Naive thymus-derived CD8-positive, alpha-beta T cell (primary cell): ENCODE measurements at places on chromosomes 7 and 10. TPM values are rescaled to one million over a fixed set of nuclear protein-coding genes. Genes with fewer than 3 reads are reported as not detected.

The P4HA1 gene
- 16.0 TPM for total RNA-seq

DNA sequence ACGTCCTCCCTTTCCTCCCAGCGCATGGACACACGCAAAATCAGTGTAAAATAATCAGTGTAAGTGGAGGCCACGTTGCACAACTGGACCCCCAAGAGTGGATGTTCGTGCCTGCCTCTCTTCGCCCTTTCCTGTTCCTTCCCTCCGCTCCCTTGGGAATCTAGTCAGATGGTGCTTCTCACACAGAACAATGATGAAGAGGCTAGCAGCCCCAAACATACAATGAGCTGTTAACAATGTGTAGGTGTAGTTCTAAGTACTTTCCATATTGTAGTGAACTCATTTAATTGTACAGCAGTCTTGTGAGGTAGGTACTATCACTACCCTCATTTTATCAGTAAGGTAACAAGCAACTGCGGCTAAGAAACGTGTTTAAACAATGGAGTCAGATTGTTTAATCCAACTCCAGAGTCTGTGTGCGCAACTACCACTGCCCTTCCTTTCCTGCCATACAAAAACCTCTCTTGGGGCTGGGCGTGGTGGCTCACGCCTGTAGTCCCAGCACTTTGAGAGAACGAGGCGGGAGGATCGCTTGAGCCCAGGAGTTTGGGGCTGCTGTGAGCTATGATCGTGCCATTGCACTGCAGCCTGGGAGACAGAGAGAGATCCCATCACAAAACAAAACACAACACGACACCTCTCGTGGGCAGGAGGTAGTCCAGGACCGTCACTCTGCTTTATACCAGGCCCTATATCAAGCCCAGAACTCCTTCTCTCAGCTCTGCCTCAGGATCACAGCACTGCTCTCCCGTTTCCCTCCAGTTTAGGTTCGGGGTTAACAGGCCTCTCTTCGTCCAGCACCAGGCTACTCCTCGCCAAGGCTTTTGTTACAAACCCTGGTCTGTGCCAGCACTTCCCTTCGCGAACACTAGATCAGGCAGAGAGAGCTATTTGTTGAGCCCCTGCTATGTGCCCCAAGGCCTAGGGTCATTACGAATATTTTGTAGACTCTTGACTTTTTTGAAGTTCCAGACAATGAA, 1.1 kb downstream of the FKBP9 start:
- DNase-seq, result no peak

The CALCR gene
- not detected for total RNA-seq

GRCh38 chr7:113504142-113504541, 385.8 kb upstream of the SMIM30 start:
- DNase-seq, result no peak

The SLIT1 gene
- 0.11 TPM for total RNA-seq

DNA sequence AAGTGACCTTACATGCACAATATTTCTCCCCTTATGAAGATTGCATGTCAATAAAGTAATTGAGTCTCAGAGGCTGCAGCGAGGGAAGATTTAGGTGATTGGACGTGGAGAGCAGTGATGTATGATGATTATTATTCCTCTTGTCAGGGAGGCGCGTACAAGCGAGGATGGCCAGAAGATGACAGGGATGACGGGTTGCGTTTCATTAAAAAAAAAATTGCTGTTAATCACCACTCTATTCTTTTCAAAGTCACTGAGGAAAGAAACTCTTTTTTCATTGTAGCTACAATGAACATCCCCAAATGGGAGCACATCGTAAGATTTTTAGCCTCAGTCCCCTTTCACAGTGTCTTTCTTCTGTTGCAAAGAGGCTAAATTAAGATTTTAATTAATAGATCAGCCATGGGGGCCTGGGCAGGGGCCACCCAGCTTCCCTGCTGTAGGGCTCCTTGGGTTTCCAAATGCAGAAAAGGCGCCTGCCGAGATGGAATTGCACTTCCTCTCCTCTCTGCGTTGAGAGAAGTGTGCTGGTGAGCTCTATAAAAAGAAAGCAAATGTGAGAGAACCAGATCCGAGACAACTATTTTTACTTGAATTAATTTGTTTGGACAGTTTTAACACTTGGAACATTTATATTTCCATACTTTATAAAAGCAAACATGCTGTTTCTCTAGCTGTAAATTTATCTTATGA, 998.1 kb downstream of the LRMDA start:
- no peak for DNase-seq

The PALD1 gene
- not detected for total RNA-seq

DNA sequence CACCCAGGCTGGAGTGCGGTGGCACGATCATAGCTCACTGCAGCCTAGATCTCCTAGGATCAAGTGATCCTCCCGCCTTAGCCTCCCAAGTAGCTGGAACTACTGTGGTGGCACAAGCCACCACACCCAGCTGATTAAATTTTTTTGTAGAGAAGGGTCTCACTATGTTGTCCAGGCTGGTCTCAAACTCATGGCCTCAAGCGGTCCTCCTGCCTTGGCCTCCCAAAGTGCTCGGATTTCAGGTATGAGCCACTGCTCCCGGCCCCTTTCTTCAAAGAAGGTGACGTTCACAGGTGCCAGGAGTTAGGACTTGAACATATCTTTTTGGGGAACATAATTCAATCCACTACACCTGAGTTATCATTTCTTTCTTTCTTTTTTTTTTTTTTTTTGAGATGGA, 2.9 kb upstream of the TTYH3 start:
- DNase-seq, result no peak

The CFTR gene
- not detected for total RNA-seq

The LRGUK gene
- total RNA-seq, result 0.60 TPM

DNA sequence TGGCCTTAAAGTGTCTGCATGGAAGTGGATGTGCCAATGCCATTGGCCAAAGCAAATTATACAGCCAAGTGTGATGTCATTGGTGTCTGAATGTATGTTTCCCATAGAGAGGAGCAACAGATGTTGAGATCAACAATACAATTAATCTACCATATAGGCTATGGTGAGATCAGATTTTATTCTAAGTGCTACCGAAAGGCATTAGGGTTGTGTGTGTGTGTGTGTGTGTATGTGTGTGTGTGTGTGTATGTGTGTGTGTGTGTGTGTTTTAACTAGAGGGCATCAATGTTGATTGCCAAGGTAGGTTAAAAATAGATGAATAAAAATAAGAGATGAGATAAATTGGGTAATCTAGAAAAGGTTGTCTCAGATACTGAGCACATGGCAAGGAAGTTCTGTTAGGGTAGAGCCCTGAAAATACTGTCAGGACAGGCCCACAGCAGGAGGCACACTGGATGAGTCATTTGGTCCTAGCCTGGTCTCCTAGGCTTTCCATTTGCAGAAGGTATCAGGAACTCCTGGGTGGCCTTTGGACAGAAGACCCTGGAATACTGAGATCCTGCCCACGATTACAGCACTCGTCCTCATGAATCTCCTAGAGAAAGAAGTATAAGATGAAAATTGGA, 446.0 kb upstream of the PODXL start:
- no peak for DNase-seq

GRCh38 chr10:129685271-129685670, 218.2 kb downstream of the MGMT start:
- no peak for DNase-seq

DNA sequence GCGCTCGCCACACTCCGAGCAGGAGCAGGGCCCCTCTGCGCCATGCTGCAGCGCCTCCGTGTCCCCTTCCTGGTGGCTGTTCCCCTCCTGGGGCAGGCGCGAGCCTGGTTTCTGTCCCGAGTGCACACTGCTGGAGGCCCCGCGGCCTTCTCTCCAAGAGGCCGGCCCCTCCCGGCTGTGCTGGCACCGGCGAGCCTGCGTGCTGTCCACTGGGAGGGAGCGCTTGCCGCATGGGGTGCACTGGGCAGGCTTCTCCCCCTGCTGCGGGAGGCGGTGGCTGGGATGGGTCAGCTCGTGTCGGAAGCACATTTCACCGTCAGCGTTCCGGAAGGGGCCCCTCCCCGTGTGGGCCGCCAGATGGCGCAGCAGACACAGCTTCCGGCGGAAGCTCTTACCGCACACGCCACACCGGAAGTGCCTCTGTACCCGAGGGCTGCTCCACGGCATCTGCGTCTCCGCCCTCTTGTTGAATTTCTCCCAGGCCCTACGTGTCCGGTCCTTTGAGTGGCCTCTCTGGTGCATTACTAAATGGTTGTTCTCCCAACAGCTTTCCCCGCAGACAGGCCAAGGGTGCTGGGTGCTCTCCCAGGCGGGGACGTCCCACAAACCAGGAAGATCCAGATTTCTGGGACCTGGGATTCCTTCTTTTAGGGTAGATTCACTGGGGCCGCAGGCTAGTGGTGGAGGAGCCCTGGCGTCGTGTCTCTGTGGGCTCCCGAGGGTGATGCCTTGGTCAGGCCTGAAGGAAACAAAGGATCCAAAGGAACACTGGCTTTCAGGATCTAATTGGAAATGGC, 18.7 kb downstream of the ZNF786 start:
- peak; percentile 28 for DNase-seq

The COX15 gene
- 39.4 TPM for total RNA-seq

DNA sequence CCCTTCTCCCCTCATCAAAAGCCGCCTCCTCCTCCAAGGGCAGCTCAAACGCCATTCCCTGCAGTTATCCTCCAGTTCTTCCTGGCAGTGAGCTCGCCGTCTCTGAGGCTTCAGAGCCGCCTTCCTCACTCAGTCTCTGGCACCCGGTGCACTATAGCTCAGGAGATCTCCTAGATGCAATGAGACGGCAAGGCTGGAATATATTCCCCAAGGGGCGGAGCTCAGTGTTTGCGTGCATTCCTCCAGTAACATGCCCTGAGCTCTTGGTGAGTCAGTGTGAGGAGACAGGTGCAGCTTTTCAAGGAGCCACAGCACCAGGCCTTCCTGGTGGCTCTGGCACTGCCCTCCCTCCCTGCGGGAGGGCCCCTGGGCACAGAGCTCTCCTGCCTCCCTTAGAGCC, 512.6 kb upstream of the FOXK1 start:
- DNase-seq, result no peak

DNA sequence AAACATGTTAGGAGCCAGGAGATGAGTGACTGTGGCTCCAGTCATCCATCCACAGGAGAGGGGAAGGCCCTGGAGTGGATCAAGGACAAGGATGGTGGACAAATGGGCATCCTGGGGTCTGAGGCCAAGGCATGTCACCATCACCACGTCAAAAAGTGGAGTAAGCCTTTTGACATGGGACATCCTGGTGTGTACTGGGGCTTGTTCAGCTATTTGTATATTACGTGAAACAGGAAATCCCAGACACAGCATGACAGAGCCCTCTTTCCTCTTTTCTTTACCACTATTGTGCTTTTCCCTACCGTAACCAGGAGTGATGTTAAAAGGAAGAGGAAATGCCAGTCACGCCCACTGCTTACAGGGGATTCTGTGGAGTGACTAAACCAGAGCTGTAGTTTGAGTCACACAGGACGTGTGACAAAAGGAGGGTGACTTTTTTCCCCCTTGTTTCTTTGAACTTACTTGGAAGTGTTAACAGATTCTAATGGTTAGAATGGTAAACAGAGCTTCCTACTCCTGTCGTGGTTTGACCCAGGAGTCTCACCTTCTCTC, 15.4 kb downstream of the ACSL5 start:
- peak; percentile 10 for DNase-seq

The GPR37 gene
- not detected for total RNA-seq

The FAM25G gene
- not detected for total RNA-seq

GRCh38 chr7:26169271-26169670, 17.3 kb downstream of the NFE2L3 start:
- no peak for DNase-seq

- DNase-seq, result no peak
Observed at GRCh38 chr10:43408331-43408709, 666 bp downstream of the HNRNPF start.

- DNase-seq, result no peak
Observed at GRCh38 chr7:87330942-87331341, 14.5 kb upstream of the CROT start.

- no peak for DNase-seq
Observed at GRCh38 chr7:23811540-23811939, 101.5 kb downstream of the STK31 start.

The DDC gene
- not detected for total RNA-seq

The AKR1E2 gene
- 14.4 TPM for total RNA-seq

GRCh38 chr10:63229161-63229560, 96.0 kb downstream of the NRBF2 start:
- no peak for DNase-seq

DNA sequence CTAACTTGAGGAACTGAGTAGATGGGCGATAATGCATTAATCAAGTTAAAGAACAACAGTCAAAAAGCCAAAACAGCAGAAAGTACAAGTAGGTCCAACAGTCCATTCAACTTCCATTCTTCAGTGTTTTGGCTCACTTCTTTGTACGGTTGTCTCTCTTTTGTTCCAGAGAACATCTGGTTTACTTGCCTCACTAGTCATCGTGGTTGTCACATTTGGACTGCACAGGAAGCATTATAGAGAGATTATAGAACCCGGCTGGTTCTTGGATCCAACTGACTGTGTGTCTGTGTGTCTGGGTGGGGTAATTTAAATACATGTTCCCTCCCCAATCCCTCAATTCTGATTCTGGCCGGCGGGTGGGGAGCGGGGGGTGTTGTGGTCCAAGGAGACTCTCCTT, 1.8 kb upstream of the CEP41 start:
- no peak for DNase-seq

The GBX1 gene
- not detected for total RNA-seq

GRCh38 chr7:17501441-17502212, 203.2 kb downstream of the AHR start:
- no peak for DNase-seq

The SCIN gene
- total RNA-seq, result 0.10 TPM

DNA sequence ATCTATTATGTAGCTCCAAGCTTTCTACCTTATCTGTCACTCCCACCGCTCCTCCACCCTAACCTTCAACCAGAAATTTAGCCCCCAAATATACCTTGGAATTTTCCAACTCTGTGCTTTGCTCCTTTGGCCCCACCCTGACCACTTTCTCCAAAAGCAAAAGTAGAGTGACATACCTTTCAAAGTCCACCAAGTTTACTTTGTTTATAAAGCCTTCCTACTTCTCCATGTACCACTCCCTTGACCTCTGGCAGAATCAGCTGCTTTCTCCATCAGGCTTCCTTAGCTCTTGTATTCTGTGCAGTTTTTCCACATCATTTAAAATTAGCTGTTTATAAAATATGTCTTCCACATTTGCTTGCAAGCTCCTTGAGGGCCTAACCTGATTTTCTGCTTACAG, 40.9 kb upstream of the RSBN1L start:
- DNase-seq, result no peak
